AG04449 (cell line): ENCODE measurements at places on chromosomes 1 and 21.

DNA sequence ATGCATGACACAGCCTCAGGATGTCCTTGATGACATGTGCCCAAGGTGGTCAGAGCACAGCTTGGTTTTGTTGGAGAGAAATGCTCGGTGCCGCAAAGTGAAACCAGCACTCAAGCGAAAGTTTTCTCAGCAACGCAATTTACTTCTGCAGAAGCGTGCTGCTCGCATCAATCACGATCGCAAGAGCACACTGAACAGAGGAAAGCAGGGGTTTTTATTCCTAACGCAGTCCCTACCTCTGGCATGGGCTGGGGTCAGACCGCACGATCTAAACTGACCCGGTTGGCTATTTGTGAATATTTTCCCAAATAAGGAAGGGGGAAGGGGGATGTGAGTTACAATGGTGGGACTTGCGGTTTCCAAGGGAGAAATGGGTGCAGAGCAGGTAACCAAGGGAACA lies 809 bp upstream of the ZNF669 start:
- DNase-seq, result no peak

DNA sequence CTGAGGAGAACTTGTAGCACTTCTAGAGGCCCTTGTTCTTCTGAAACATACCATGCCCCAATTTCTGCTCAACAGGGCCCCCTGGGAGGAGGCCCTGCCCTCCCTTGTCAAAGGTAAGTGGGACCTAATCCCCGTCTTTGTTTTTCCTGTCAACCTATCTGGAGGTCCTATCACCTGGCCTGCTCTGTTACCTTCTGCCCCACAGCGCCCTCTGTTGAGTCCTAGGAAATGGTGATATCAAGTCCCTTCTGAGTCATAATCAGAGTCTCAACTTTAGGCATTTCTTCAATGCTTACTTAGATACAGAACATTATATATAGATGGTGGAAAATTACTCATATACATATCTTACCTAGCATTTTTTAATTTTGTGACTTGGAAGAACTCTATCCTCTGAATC lies 28.2 kb upstream of the FCRL4 start:
- DNase-seq, result no peak

GRCh38 chr1:238384381-238384780 lies 493.7 kb upstream of the ZP4 start:
- DNase-seq, result no peak

DNA sequence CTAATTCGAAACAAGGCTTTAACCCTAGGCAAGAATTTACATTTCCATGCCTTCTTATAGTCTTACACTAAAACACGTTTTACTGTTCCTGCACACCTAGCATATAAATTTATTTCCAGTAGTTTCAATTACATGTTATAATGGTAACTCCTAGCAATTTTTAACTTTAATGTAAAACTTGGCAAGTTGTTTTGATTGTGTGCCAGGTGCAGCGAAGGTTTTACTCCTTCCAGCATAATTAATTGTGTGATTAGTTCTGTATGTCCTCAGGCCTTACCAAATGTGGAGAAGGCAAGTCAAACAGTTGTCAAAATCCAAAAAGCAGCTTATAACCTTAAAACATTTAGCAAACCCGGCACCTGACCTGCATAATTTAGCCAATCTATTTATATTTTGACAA lies 114.8 kb downstream of the KCNK1 start:
- DNase-seq, result no peak

GRCh38 chr1:6345009-6345408 lies 48.6 kb downstream of the ACOT7 start:
- no peak for DNase-seq

- DNase-seq, result no peak
Measured at GRCh38 chr1:110420874-110421793, 13.6 kb upstream of the LAMTOR5 start.

GRCh38 chr1:87224201-87224600 lies 104.5 kb upstream of the LMO4 start:
- peak; percentile 98 for DNase-seq

DNA sequence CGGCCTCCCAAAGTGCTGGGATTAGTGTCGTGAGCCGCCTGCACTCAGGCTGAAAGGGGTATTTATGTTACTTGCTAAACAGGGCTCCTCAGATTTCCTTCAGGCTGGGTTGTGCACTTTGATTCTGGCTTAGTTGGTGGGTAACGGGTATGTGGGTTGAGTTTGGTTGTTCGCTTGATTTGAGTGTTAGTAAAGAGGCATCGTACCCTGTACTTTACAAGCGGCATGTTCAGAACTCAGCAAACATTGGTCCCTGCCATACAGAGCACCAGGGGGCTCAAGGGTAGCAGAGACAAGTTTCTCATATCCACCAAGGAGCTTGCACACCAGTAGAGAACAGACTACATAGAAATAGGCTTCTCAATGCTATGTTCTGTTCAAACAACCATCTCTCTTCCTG lies 147.8 kb downstream of the PGBD5 start:
- DNase-seq, result no peak

- no peak for DNase-seq
Measured at GRCh38 chr1:89757532-89757931, 63.3 kb upstream of the LRRC8D start.

GRCh38 chr1:149848340-149849110 lies 50.8 kb upstream of the BOLA1 start:
- no peak for DNase-seq

DNA sequence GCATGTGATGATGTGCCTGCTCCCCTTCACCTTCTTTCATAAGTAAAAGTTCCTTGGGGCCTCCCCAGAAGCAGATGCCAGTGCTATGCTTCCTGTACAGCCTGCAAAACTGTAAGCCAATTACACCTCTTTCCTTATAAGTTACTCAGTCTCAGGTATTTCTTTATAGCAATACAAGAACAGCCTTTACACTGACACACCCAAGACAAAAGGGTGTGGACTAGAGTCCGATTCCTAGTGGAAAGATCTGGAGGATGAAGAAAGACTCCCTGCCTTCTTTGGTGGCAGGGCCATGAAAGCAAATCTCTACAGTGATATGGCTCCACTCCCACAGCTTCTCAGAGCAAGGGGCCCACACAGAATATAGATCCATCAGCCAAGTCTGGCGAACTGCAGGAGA lies 209.7 kb upstream of the ST6GALNAC5 start:
- DNase-seq, result no peak

DNA sequence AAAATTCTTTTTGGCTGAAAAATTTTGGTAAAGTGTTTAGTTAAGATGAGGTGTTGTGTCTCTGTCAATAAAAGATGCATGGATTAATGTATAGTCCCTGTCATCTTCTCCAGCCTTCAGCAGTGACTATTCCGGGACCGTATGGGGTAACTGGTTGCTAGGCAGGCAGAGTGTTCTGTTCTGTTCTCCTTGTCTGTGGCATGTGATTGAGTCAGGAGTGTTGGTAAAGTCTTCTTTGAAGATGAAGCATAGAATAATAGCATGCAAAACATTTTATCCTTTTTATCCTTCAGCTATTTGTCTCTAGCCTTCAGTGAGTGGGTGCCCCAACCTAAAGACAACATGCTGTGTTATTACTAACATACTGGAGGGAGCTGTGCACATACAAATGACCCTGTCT lies 74.6 kb downstream of the RGL1 start:
- DNase-seq, result no peak

DNA sequence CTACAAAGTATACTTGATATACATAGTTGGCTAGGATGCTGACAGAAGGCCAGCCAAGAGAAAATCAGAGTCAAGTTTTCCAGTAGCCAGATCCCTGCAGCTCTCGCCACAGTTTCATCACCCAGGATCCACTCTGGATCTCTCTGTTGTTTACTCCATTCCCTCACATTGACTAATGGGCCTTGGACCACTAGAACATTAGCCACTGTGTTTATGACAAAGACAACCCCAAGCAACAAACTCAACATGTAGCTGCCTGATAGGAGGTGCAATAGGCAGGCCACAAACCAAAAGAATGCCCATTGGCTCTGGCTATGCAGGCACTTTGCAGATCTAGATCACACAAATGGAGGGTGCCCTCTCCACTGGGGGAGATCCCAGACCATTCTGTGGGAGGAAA lies 44.2 kb downstream of the ARHGEF11 start:
- no peak for DNase-seq

DNA sequence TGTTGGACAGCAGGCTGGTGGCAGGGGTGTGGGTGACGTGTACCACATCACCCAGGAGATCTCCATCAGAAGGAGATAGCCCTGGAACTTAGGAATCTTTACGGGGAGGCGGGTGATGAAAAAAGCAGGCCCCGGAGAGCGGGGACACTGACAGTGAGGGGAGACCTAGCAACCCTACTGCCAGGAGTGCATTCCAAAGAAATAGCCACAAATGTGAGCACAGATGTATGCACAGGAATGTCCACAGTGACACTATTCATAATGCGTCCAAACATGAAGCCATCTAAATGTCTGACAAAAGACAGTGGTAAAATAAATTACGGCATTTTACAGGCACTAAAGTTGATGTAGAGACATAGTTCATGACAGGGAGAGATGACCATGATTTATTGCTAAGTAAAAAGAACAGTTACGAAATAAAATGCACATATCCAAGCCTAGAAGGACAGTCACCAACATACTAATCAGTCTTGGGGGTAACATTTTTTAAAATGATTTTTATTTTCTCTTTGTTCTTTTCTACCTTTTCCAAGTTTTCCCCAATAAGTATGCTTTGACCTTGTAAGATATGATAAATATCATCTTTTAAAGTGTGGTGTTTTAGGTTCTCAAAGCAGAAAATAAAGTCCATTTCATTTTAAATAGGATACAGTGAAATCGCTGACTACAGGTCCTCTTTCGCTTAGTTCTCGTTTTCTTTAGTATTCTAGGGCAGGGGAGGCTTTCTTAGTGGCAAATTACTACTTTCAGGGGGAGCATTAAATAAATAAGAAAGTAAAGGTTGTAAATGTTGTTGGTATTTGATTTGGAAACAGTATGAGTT lies 21.3 kb downstream of the CD247 start:
- DNase-seq, result no peak

DNA sequence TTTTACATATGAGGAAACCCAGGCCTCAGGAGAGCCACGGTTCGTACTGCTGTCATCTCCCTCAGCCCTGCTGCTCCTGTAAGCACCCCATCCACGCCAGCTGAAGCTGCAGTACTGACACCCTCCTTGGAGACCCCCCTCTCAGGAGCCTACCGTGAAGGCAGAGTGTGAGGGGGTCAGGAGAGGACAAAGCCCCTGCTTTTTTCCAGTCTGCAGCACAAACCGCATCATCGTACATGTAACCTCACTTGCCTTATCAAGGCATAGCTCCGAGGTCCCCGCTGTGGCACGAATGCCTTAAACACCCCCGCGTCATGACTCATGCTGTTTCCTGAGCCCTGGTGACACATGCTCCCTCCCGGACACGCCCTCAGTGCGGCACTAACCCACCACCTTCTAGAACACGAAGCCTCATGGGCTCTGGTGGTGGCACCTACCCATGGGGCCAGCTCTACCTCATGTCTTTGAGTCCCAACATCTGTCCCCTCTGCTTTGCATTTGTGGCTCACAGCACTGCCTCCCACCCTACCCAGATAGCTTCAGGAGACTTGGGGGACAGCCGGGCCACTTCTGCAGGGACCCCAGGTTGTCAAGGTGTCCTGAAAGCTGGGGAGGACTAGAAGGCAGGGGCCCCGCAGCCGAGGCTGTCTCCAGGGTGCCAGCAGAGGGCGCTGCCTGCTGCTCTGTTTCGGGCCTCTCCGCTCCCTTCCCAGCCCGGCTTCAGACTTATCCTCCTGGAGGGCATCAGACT lies 4.9 kb downstream of the SH3BGRL3 start:
- peak; percentile 69 for DNase-seq

GRCh38 chr1:222023025-222023424 lies 281.1 kb upstream of the DUSP10 start:
- DNase-seq, result no peak

DNA sequence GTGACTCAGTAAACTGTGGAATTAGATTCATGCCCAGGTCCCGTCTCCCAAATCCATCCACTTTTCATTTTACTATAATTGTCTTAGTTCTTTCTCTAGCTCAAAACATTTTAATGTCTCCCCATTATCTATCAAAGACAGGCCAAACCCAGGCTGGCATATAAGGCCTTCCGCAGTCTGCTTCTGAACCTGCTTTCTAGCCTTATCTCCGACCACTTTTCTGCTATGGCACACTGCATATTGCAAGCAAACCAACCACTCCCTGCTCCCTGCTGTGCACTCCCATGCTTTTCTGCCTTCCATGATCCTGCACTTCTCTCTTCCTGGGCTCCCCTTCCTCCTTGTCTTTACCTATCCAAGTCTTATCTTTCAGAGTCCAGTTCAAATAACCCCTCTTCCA lies 17.3 kb upstream of the PIGM start:
- DNase-seq, result no peak

DNA sequence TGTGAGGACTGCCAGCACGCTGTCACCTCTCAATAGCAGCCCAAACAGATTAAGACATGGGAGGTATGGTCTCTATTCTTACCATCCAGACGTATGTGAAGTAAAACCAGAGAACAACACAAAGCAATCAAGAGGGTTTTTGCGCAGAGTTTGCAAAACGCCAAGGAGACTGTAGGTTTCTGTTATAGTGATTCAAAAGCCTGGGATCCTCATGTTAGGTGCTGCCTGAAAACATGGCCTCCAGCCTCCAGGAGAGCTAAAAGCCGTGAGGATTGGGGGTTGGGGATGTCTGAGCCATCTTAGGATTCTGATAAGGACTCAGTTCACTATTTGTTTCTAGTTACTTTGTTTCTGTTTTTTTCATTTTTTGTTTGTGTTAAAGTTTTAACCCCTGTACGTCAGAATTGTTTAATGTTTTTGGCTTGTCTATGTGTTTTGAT lies 4.2 kb upstream of the CCT8 start:
- DNase-seq, result no peak

DNA sequence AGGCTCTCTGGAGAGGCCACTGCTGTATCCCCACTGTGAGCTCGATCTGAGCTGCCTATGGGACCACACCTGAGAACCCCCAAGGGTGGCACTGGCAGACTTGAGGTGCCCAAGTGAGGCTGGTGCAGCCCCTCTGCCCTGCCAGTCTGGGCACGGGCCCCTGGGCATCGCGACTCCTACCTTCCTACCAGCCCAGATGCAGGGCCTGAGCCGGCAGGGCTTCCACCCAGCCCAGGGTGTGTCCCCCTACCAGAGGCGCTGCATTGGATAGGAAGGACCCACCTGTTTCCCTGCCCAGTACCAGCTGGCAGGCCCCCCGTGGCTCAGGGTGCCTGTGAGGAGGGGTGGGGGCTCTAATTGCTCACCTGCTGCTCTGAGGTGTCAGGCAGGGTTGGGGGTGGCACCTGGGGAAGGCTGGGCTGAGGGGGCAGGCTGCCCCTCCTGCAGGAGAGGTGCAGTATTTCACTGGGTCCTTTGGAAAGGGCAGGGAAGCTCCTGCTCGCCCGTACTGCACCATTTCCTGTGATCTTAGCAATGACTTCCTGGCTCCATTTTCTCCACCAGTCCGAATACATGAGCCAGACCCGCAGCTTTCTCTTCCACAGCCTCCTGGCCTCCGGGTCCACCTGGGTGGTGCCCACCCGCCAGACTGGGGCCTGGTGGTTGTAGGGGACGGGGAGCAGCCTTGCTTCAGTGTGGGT lies 11.8 kb downstream of the TP73 start:
- DNase-seq, result no peak

GRCh38 chr1:67978890-67979516 lies 71.4 kb downstream of the DIRAS3 start:
- peak; percentile 40 for DNase-seq

- DNase-seq, result no peak
Measured at GRCh38 chr1:155507945-155508344, 54.7 kb downstream of the ASH1L start.
